ENCODE measurements at places on chromosomes 5 and 9.

DNA sequence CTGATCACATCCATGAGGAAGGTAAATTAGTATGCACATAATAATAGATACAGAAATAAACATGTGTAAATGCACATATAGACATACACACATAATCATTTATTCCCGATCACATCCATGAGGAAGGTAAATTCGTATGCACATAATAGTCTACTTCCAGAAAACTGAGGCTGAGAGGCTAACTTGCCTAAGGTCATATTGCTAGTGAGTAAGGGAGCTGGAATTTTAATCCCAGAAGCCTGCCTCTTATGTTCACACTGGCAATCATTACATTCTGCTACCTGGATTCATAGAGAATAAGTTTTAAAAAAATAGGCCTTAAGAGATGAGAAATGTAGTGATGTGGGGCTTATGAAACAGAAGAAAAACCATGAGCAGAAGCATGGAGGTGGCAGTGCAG is 716.3 kb downstream of the BRINP1 start:
- no peak for DNase-seq

DNA sequence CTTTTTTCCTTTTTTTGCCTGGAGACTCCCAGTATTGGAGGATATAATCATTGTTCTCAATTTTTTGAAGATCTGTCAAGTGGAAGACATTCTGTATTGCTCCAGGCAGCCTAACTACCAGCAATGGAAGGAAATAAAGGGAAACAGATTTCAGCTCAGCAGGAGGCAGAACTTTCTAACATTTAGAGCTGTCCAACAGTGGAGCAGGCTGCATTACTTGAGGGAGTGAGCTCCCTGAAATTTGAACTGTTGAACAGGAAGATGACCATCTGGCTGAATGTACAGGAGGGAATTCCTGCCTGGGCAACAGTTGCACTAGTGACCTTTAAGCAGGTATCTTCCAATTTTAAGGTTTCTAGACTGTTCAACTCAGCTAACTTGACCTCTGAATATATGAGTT is 1.1 kb upstream of the GAPVD1 start:
- no peak for DNase-seq

GRCh38 chr9:77224746-77225312 is 47.5 kb downstream of the VPS13A start:
- no peak for DNase-seq

GRCh38 chr5:136021016-136021405 is 7.8 kb upstream of the TGFBI start:
- no peak for DNase-seq

- no peak for DNase-seq
Measured at GRCh38 chr5:100313657-100314056, 221.5 kb upstream of the FAM174A start.

- DNase-seq: no peak
Measured at GRCh38 chr9:85053206-85053786, 383.8 kb downstream of the NTRK2 start.

- DNase-seq: no peak
Measured at GRCh38 chr5:158013303-158013702, 154.4 kb upstream of the CLINT1 start.

GRCh38 chr9:86413971-86414880 is 60.0 kb upstream of the TUT7 start:
- no peak for DNase-seq

DNA sequence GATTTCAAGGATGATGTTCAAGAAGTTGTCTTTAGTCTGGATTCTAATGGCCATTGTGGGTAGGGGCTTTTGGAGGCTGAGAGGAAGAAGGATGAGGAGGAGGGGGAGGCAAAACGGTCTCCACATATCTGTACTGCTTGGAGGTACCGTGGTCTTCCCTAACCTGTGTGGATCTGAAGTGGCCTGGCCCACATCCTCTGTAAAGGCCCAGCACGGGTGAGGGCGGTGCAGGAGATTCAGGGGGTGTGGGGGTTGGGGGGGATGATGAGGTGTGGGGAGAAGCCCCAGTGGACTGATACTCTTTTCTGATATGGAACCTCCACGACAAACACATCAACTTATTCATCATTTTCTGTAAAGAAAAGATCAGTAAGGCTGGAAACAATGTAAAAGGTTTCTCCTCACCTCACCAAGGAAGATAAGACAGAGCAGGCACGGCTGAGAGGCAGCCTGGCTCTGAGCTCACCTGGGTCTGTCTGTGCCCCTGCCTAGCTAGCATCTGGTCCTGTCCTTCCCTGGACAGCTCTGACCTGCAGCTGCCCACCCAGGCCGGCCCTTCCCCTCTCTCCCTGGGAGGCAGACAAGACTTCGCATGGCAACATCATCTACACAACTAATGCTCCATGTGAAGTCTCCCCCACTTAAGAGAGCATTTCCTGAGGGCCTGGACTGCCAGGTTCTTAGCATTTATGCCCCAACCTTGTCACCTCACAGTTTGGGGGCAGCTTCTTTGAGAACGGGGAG is 5.6 kb upstream of the IL3 start:
- DNase-seq: no peak

DNA sequence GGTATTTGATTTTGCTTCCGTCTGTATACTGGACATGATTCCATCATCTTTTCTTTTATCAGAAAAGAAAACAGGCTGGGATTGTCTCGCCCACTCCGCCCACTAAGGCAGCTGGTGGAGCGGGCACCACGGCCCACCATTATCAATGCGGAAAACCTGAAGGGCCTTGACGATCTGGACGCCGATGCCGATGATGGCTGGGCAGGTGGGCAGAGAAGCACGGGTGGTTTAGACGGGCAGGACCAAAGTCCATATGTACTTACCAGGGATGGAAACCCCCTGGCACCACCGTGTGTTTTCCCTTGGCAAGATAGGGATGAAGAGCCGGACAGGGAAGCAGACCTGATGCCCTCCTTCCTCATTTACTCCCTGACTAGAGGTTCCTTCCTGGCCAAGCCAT is 53.7 kb downstream of the PRRC2B start:
- DNase-seq: no peak

DNA sequence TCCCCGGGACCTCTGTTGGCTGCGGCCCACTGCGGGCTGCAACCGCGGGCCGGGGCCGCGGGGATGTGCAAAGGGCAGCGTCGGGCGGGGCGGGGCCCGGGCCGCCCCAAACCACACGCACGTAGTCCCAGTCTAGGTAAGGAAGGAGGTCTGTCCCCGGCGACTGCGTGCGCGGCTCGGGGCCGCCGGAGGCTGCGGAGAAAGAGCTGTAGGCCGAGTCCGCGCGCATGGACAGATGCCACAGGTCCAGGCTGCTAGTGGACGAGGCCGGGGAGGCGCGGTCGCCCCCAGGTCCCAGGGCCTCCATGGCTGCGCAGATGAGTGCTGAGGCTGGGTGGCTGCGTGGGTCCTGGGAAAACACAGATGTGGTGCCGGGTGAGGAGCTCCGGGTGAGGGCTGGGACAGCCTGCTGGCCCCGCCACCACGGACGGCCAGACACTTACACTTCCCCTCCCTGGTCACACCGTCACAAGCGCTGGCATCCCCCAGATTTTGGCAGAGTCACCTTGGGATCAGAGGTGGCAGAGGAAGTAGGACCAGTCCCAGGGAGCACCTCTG is 4.5 kb downstream of the SHROOM1 start:
- no peak for DNase-seq

GRCh38 chr9:83266331-83266665 is 203.4 kb upstream of the RASEF start:
- no peak for DNase-seq

DNA sequence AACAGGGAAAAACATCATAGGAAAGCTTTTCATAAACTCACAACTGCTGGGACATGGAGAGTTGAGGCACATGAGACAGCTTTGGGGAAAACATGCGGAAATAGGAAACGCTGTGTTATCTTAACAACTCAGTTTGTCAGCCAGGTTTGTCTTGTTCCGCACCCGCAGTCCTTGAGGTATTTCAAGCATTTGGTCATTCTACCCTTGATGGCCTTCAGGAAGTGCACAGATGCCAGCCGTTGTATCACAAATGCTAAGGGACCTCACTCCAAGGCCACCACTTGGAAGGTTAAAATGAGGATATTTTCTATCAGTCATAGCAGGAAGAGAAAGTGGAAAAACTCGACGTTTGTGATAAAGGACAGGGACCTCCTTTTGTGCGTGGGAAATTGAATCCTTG is 83.8 kb downstream of the TRIO start:
- no peak for DNase-seq

- no peak for DNase-seq
Measured at GRCh38 chr5:162514116-162514515, 446.5 kb downstream of the GABRG2 start.

DNA sequence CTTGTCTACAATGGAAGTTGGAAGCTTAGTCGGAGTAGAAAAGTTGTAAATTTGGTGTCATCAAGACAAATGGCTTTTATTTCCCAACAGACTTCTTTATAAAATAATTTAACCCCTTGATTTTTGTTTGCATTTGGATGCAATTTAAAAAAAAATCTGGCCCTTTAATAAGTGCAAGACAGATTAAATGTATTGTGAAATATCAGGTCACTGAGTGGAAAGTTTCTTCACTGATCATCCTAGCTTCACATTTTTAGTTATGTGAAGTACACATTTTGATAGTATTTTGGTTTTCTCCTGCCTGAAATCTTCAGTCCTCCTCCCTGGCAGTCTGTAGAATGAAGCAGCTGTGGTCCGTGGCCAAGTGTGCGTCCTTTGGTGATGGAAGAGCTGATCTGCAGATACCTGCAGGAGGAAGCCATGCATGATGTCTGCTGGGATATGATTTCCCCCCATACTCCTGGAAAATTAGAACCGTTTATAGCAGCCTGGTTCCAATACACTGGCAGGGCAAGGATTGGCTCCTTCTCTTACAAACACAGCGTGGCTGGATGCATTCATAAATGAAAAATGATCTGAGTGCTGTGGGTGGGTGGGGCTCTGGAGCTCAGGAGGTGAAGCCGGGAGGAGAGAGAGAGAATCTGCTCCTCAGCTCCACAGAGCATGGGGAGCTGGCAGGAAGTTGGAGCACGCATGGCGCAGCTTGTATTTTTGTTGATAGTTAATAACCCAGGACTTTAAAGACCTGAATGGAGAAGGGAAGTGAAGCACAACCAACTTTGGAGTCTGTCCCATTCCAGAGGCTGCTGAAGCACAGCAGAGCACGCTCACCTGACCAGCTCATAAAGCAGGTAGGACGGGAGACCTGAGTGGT is 238.4 kb downstream of the GOLPH3 start:
- DNase-seq: no peak
